Activated B cell treated with CpG ODN at 0.5 μM for 24 hours (primary cell): ENCODE measurements at places on chromosomes 12 and 14.

DNA sequence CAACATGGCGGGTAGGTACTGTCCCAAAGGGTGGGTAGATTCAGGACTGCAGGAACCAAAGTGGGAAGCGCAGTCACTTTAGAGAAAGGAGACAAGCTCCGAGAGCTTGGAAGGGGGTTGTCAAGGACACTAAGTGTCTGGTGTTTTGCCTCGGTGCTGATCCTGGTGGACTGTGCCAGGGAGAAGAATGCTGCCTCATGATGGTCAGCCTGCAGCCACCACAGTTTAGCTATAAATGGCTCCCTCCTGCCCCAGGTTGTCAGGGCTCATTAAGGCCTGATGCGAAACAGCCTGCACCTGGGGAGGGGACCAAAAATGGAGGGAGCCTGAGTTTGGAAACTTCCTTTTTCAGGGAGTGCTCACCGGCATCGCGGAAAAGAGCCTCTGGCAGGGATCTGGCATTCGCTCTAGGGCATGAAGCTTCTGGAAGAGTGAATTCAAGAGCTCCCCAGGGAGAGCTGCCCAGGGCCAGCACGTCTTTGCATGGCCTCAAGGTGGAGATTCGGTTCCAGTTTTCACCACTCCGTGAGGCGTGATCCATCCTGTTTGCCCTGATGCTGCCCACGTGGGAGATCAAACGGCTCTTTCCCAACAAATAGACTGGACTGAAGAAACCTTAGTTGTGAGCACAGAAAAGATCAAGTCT, 164.0 kb downstream of the FOXN3 start:
- no peak overlapping the region for H3K4me3 ChIP-seq
- no peaks in the 10 kb centered on the region for H3K27me3 ChIP-seq
- no peak overlapping the region for H3K27ac ChIP-seq

- no peaks in the 10 kb centered on the region for H3K4me1 ChIP-seq
- no peak overlapping the region for H3K4me3 ChIP-seq
- peaks cover 9% of the 10 kb centered on the region for H3K27me3 ChIP-seq
- no peak for DNase-seq
- no peaks in the 10 kb centered on the region for H3K36me3 ChIP-seq
These were observed 23.6 kb upstream of the OR11G2 start for GRCh38 chr14:20167091-20167490.

- DNase-seq = no peak
- peaks cover 2% of the 10 kb centered on the region for H3K4me1 ChIP-seq
- H3K27ac ChIP-seq = no peak overlapping the region
- H3K36me3 ChIP-seq = peaks cover 47% of the 10 kb centered on the region
- no peaks in the 10 kb centered on the region for H3K27me3 ChIP-seq
- H3K4me3 ChIP-seq = no peak overlapping the region
These were observed 54.0 kb downstream of the CLIP1 start for GRCh38 chr12:122368361-122369073.

GRCh38 chr12:69087986-69088385, 151.4 kb upstream of the CPSF6 start:
- no peak overlapping the region for H3K4me3 ChIP-seq
- H3K27ac ChIP-seq = no peak overlapping the region
- no peaks in the 10 kb centered on the region for H3K4me1 ChIP-seq
- H3K36me3 ChIP-seq = no peaks in the 10 kb centered on the region

DNA sequence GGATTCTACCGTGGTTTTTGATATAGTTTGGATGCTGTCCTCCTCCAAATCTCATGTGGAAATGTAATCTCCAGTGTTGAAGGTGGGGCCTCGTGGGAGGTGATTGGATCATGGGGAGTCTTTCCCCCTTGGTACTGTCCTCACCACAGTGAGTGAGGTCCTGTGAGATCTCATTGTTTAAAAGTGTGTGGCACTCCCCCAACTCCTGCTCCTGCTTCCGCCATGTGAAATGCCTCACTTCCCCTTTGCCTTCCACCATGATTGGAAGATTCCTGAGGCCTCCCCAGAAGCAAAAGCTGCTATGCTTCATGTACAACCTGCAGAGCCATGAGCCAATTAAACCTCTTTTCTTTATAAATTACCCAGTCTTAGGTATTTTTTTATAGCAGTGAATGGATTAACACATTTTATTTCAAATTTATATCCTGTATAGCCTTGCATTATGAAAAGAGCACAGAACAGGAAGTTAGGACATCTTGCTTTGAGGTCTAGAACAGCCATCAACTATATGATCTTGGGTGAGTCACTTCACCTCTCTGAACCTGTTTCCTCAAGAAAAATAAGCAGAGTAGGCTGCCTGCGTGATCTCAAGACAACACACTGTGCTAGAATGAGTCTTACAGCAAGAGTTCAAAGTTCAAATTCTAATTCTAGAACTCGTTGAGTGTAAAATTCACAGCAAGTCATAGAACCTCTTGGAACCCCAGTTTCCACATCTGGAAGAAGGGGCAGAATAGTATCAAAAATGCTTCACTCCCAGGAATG, 160.9 kb upstream of the EEA1 start:
- H3K4me3 ChIP-seq = no peak overlapping the region
- no peaks in the 10 kb centered on the region for H3K27me3 ChIP-seq
- DNase-seq = no peak
- no peaks in the 10 kb centered on the region for H3K36me3 ChIP-seq
- H3K27ac ChIP-seq = no peak overlapping the region

DNA sequence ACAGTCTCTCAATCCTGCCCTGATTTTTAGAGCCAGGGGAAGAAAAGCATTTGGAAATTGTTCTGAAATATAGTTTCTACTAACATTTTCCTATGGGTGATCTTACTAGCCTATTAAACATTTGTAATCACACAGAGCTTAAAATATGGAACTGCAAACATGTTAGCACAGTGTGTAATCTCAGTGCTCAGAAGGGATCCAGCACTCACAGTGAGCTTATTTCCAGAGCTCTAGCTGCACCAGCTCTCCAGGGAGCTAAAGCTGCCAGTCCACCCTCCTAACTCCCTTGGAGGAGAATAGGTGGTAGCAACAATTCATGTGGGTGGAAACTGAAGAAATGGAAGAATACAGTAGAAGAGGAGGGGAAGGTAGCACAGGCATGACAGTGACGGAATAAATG, 64.9 kb upstream of the SYT1 start:
- H3K36me3 ChIP-seq = no peaks in the 10 kb centered on the region
- no peak overlapping the region for H3K27ac ChIP-seq
- H3K4me3 ChIP-seq = no peak overlapping the region
- DNase-seq = no peak
- no peaks in the 10 kb centered on the region for H3K27me3 ChIP-seq

GRCh38 chr14:80017795-80018194, 193.5 kb downstream of the DIO2 start:
- H3K36me3 ChIP-seq = no peaks in the 10 kb centered on the region
- no peaks in the 10 kb centered on the region for H3K4me1 ChIP-seq
- no peaks in the 10 kb centered on the region for H3K27me3 ChIP-seq
- H3K4me3 ChIP-seq = no peak overlapping the region
- H3K27ac ChIP-seq = no peak overlapping the region

- DNase-seq = no peak
- no peaks in the 10 kb centered on the region for H3K36me3 ChIP-seq
- H3K4me1 ChIP-seq = peaks cover 22% of the 10 kb centered on the region
These were observed 12.2 kb upstream of the CDK17 start for GRCh38 chr12:96412431-96412830.

- peaks cover 3% of the 10 kb centered on the region for H3K36me3 ChIP-seq
- no peaks in the 10 kb centered on the region for H3K27me3 ChIP-seq
- H3K27ac ChIP-seq = no peak overlapping the region
- H3K4me3 ChIP-seq = no peak overlapping the region
- H3K4me1 ChIP-seq = peaks cover 33% of the 10 kb centered on the region
These were observed 635 bp downstream of the LTA4H start for GRCh38 chr12:96034621-96035282.

- H3K27ac ChIP-seq = no peak overlapping the region
- H3K27me3 ChIP-seq = peaks cover 10% of the 10 kb centered on the region
- no peak overlapping the region for H3K4me3 ChIP-seq
- H3K4me1 ChIP-seq = no peaks in the 10 kb centered on the region
- no peak for DNase-seq
These were observed 53.3 kb downstream of the SMIM41 start for GRCh38 chr12:52132754-52133161.

- peaks cover 5% of the 10 kb centered on the region for H3K36me3 ChIP-seq
- DNase-seq = no peak
- H3K4me3 ChIP-seq = no peak overlapping the region
- peak overlapping the region; percentile 6 for H3K27ac ChIP-seq
- peaks cover 83% of the 10 kb centered on the region for H3K4me1 ChIP-seq
- no peaks in the 10 kb centered on the region for H3K27me3 ChIP-seq
These were observed 113.7 kb upstream of the MDM1 start for GRCh38 chr12:68445824-68446223.

DNA sequence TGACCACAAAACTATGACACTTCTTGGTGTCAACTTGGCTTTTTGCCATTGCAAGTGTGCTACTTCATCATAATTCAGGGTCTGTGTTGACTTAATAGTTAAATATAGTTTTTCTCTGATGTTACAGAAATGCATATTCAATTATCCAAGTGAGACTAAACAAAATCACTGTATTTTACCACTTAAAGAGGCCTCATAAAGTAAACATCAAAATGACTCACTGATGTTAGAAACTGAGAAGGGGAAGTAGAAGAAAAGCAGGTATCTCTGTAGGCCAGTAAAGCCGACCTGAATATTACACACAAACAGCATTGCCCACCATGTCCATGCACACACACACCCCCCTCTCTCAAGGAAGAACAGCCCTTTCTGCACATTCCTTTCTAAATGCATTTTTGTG, 55.4 kb downstream of the RPAP3 start:
- peak overlapping the region; percentile 35 for H3K27ac ChIP-seq
- H3K4me1 ChIP-seq = peaks cover 15% of the 10 kb centered on the region
- no peak overlapping the region for H3K4me3 ChIP-seq
- no peak for DNase-seq

DNA sequence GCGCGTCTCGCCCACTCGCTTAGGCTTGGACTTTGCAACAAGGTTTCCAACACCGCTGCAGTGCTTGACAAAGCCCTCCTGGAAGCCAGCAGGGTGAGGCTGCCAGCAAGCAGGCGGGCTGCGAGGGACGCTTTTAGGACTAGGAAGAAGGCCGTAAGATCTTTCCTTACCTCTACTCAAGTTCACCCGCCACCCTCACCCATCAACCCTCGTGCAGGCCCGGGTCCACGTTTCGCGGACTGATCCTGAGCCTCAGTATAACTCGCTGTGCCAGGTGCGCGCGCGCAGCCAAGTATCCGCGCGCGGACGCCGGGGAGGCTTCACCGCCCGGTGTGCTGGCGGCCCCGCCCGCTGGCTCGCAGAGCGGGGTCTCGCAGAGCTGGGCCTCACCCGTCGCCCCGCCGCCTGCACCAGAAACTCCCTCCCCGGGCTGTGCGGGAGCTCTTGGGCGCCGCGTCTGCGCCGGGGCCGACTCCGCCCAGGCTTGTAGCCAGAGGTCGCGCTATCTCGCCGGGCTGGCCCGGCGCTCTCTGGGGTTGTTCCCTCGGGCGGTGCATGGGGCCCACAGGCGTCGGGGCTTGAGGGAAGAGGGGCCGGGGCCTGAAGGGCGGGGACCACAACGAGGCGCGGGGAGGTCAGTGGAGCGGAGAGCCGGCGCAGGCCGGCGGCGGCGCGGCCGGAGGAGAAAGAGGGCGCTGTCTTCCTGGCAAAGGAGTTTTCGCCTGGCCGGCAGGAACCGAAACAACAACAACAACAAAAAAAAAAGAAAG, 7.6 kb upstream of the SIX1 start:
- DNase-seq = peak; percentile 58
- no peak overlapping the region for H3K27ac ChIP-seq
- H3K4me1 ChIP-seq = peaks cover 39% of the 10 kb centered on the region

- peaks cover 2% of the 10 kb centered on the region for H3K4me1 ChIP-seq
- no peak overlapping the region for H3K4me3 ChIP-seq
- no peak for DNase-seq
- H3K36me3 ChIP-seq = no peaks in the 10 kb centered on the region
- H3K27me3 ChIP-seq = no peaks in the 10 kb centered on the region
- no peak overlapping the region for H3K27ac ChIP-seq
These were observed 84.8 kb downstream of the PRKCH start for GRCh38 chr14:61406198-61406597.

DNA sequence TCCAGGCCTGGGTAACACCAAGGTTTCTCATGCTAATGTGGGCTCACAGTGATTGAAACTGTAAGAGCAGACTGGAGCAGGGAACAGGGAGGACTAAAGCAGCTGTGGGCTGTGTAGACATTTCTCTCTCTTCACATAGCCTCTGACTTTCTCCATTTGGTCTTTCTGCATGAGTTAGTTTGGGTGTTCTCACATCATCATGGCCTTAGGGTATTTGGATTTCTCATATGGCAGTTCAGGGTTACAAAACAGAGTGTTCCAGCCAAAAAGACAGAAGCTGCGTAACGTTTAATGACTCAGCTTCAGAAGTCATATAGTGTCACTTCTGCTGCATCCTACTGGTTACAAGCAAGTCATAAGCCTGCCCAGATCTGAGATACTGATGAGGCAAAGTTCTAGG, 52.0 kb upstream of the OSBPL8 start:
- H3K27me3 ChIP-seq = peaks cover 4% of the 10 kb centered on the region
- H3K4me1 ChIP-seq = no peaks in the 10 kb centered on the region
- H3K4me3 ChIP-seq = no peak overlapping the region
- no peaks in the 10 kb centered on the region for H3K36me3 ChIP-seq
